ENCODE measurements at places on chromosomes 1 and 21. TPM values are rescaled to one million over a fixed set of nuclear protein-coding genes. Genes with fewer than 3 reads are reported as not detected.

- H3K27me3 ChIP-seq: no peaks in the 10 kb centered on the region
- H3K4me3 ChIP-seq: no peak overlapping the region
- DNase-seq: no peak
- no peak overlapping the region for H3K27ac ChIP-seq
- no peaks in the 10 kb centered on the region for H3K36me3 ChIP-seq
- peaks cover 6% of the 10 kb centered on the region for H3K4me1 ChIP-seq
Measured at GRCh38 chr1:62712336-62713243, 24.4 kb upstream of the DOCK7 start.

Gene TPTE
- not detected for total RNA-seq

DNA sequence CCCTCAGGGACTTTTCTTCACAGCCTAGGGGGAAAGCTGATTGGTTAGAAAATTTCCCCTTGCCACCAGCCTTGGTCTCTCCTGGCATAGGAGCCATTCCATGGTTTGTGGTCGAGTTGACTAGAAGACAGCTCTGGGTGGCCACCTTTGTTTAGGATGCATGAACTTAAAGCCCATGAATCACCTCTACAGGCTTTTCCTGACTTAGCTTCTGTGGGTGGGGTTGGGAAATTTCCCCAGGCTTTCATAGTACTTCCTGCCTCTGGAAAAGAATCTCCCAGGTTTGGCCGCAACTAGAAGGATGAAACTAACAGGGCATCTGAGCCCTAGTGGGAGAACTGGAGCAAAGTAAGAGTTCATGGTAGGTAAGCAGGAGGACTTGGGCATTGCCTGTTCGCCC is 72.6 kb downstream of the SNRPE start:
- no peak overlapping the region for H3K27ac ChIP-seq
- peaks cover 4% of the 10 kb centered on the region for H3K27me3 ChIP-seq
- no peak for DNase-seq

DNA sequence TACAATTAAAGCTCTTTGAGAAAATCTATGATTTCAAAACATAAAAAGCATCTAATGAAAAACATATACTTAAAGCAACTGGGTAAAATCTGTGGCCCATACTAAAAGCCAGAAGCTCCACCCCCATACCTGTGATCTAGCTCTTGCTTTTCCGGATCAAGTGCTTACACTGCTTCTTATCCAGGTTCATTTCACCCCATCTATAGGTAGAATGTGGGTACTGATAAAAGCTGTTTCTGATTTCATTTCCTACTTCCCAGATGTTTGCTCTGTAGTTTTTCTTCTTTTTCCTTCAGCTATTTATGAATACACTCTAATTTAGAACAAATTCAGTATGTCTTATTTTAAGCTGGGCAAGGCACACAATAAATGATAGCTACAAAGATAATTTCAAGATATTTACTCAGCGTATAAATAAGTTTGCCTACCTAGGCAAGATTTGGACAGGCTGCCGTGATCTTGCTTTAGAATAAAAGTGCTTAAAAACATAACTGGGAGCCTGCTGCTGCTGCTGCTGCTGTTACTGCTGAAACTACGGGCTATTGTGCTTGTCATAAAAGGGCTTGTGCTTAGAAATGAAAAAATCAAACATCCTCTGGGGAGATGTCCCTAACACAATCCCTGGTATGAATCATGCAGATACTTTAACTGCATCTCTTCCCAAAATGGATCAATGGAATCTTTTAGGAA is 2.1 kb downstream of the SIPA1L2 start:
- no peaks in the 10 kb centered on the region for H3K27me3 ChIP-seq
- H3K4me1 ChIP-seq: peaks cover 49% of the 10 kb centered on the region
- DNase-seq: no peak
- no peaks in the 10 kb centered on the region for H3K36me3 ChIP-seq
- H3K27ac ChIP-seq: peak overlapping the region; percentile 90

DNA sequence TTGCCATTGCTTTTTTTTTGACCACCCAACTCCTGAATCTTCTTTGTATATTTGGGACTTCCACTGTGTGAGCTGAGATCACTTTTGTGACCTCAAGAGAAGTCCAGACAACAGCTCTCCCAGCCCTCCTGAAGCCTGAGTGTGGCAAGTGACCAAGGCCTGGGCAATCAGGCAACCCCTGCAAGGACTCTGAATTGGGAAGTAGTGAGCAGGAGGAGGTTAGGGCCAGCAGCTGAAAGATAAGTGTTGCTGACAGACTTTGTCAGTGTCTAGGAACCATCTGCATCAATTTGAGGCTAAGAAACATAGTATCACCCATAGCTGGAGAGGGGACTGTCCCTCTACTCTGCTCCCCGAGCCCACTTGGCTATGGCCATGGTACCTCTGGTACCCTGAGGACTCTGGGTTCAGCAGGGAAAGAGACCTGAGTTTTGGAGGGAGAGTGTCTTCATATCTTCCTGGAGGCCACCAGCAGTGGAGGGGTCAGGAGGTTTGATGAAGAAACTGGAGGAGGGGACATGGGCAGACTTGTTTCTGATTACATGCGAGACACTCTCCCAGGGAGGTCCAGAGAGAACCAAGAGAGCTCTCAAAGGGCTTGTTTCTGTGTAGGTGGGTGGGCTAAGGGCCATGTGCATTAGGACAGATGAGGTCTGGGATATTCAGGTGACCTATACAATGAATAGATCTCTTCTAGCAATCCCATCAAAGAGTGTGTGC is 147.0 kb upstream of the DNAH14 start:
- H3K4me1 ChIP-seq: no peaks in the 10 kb centered on the region
- no peak overlapping the region for H3K4me3 ChIP-seq
- H3K27ac ChIP-seq: no peak overlapping the region
- DNase-seq: no peak
